ENCODE measurements at places on chromosomes 4 and X. TPM values are rescaled to one million over a fixed set of nuclear protein-coding genes. Genes with fewer than 3 reads are reported as not detected.

Gene PLAC1
- total RNA-seq = not detected

GRCh38 chr4:169604131-169604900 lies 8.1 kb downstream of the NEK1 start:
- H3K27me3 ChIP-seq = no peaks in the 10 kb centered on the region
- no peak overlapping the region for H3K4me3 ChIP-seq
- peaks cover 26% of the 10 kb centered on the region for H3K36me3 ChIP-seq
- H3K4me1 ChIP-seq = peaks cover 7% of the 10 kb centered on the region
- DNase-seq = no peak
- no peak overlapping the region for H3K27ac ChIP-seq

Gene CSN1S1
- total RNA-seq = not detected

DNA sequence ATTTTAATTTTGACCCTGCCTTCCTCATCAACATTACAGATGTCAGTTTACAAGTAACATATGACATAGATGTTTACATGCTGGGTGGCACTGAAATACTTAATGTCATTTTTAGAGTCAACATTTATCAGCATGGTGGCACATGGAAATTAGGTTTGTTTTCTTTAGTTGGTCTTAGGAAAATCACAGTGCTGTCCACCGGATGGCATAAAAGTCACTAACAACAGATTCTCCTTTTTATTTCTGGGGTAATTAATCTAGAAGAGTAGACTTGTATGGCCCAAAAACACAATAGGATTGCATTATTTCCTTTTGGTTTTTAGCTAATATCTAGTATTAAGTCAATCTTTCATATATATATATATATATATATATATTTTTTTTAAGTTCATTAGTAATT lies 88.6 kb upstream of the HHIP start:
- DNase-seq = no peak
- H3K27me3 ChIP-seq = no peaks in the 10 kb centered on the region
- H3K4me1 ChIP-seq = no peaks in the 10 kb centered on the region
- H3K36me3 ChIP-seq = no peaks in the 10 kb centered on the region
- no peak overlapping the region for H3K4me3 ChIP-seq

GRCh38 chr4:145912376-145912775 lies 26.2 kb downstream of the ZNF827 start:
- no peak overlapping the region for H3K4me3 ChIP-seq
- DNase-seq = no peak
- H3K4me1 ChIP-seq = peaks cover 9% of the 10 kb centered on the region
- H3K27me3 ChIP-seq = no peaks in the 10 kb centered on the region
- H3K27ac ChIP-seq = no peak overlapping the region
- H3K36me3 ChIP-seq = no peaks in the 10 kb centered on the region

Data from esophagus squamous epithelium (tissue), 5 donors.